ENCODE measurements at places on chromosomes 16 and 17.

GRCh38 chr17:19546289-19547065 is 12.8 kb downstream of the SLC47A1 start:
- peak; percentile 29 for DNase-seq

DNA sequence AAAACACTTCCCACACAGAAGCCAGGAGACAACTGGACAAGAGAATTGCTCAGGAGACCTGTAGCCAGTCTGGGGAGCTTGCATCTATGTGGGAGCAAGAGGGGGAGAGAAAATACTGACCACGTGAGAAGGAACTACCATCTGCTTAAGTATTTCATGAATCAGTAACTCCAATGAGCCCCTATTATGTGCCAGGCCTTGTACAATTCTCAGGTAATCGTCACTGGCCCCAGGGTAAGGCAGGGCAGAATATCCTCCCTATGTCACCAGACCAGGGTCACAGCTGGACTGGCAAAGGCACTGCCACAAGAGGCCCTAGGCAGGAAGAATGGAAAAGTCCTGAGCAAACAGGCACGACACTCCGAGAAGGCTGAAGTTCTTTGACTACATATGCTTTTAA is 25.9 kb downstream of the USP7 start:
- no peak for DNase-seq

DNA sequence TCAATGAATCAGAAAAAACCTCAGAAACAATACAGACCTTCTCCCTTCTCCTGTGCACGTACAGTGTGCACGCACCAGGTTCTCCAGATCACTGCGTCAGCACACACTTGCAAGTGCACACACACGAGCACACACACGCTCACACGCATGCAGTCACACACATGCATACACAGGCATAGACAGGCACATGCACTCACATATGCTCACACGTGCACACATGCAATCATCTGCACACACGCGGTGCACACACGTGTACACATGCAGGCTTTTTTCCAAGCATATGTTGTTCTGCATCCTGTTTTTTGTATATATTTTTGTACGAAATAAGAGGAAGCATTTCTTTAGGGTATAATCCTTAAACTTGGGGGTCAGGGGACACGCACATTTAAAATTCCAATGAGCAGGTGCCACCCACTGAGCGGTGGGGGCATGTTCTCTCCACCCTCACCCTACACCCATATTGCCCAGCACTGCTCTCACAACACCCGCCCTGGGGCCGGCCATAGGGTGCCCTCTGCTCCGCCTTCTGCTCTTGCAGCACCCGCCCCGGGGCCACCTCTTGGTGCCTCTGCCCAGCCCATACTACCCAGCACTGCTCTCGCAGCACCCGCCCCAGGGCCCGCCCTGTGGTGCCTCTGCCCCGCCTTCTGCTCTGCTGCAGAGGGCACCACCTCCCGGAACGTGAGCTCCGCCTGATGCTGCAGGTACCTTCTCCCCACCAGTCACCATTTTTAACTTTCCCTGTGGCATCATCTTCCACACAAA is 20.9 kb downstream of the KLHDC4 start:
- DNase-seq: no peak

DNA sequence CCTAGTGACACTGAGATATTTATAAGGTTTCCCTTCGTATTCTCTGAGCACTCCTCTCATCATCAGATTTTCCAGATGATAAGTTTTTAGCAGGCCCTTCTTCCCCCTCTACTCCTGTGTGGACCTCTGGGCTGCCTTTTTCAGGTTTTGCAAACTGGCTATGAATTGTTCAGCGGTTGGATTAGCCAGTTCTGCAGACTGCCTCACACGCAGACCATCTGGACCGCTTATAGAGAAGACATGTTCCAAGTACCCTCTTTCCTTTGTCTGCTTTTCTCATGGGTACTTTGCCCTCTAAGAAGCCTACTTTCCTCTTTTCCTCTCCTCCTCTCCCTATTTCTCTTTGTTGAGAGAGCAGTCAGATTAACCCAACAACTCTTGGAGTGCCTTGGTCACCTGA is 111.6 kb downstream of the GRIN2A start:
- no peak for DNase-seq

DNA sequence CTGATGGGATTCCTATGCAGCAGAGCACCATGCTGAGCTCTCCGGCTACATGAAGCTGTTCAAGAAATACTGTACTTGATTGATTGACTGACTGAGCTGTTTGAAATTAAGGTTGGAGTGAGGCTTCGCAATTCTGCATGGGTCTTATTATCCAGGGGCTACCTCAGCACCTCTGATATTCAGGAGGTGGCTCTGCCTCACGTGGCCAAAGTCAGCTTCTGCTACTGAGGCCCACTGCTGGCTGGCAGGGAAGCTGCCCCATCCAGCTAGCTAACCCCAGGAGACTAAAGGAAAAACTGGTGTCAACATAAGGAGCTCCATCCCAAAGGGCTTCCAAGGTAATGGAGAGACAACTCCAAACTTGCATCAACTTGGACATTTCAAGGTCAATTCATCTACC is 66.2 kb upstream of the TRAP1 start:
- no peak for DNase-seq

DNA sequence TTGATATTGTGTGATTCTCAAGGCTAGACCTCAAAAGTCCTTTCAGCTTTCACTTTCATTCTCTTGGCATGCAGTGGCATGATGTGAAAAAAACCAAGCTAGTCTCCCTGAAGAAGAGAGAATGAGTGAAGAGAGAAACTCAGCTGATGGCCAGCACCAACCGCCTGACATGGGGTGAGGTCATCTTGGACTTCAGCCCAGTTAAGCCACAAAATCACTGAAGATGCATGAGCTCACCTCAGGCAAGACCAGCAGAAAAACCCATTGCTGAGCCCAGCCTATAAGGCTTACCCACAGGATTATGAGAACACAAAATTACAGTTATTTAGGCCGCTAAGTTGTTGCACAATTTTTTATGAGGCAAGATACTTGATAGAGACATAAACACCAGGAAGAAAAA is 496.5 kb downstream of the TOX3 start:
- no peak for DNase-seq

DNA sequence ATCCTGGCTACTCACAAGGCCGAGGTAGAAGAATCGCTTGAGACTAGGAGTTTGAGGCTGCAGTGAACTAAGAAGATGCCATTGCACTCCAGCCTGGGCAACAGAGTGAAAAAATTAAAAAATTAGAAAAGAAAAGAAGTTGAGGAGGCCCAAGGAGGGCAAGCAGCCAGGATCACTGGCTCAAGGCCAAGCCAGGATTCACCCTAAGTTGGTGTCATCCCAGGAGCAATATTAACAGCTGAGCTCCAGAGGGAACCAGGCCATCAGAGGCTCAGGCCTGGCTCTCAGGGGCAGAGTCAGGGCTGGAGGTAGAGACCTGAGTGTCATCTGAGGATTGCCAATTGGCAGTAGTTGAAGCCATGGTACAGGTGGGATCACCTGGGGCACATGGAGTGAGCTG is 20.7 kb downstream of the DRC3 start:
- DNase-seq: no peak

GRCh38 chr16:55076053-55076452 is 145.4 kb downstream of the IRX5 start:
- DNase-seq: no peak

- DNase-seq: no peak
Measured at GRCh38 chr16:86342161-86342834, 168.0 kb upstream of the FOXF1 start.

GRCh38 chr17:31918701-31919128 is 17.2 kb upstream of the UTP6 start:
- no peak for DNase-seq
